Osteocyte (in vitro differentiated cells): ENCODE measurements at places on chromosomes 2 and 18.

DNA sequence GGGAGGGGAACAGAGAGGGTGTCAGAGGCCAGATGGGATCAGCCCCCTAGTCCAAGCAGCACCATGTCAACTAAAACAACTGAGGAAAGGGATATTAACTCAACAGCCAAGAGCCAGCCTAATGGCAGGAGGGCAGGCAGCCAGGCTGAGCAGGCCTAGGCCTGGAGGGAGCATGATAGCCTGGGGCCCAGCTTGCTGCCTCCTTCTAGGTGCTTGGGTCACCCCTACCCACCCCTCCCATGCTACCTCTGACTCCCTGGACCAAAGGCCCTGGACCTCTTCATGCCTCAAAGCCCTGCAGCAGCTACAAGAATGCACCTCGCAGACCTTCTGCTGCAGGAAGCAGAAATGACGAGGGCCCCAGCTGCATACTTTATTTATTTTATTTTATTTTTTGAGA is 22.1 kb upstream of the TNS1 start:
- H3K27me3 ChIP-seq = no peaks in the 10 kb centered on the region
- no peak for DNase-seq
- H3K4me3 ChIP-seq = no peak overlapping the region
- H3K4me1 ChIP-seq = peaks cover 10% of the 10 kb centered on the region

- no peaks in the 10 kb centered on the region for H3K36me3 ChIP-seq
- DNase-seq = no peak
- no peaks in the 10 kb centered on the region for H3K27me3 ChIP-seq
- H3K4me3 ChIP-seq = no peak overlapping the region
Measured at GRCh38 chr2:23489471-23490322, 104.7 kb downstream of the KLHL29 start.

DNA sequence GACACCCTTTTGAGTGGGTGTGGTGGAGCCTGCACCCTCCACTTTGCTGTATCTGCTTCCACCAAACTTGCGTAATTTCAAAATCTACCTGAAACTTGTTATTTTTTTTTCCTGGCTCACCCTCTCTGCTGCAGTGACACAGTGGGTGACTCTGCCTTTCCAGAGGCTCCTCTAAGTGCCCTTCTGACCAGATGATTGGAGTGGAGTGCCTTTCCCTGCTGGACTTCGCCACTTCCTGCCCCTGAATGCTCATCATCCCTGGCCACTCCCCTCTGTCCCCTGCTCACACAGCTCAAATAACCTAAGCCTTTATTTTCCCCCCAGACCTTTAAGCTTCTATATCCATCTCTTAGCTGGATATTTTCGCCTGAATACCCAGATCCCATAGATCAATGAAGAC is 777.5 kb upstream of the ID2 start:
- peaks cover 5% of the 10 kb centered on the region for H3K27me3 ChIP-seq
- no peak for DNase-seq
- H3K4me1 ChIP-seq = no peaks in the 10 kb centered on the region
- no peaks in the 10 kb centered on the region for H3K36me3 ChIP-seq
- no peak overlapping the region for H3K4me3 ChIP-seq
- no peak overlapping the region for H3K27ac ChIP-seq

GRCh38 chr2:38631976-38632375 is 29.2 kb upstream of the HNRNPLL start:
- DNase-seq = no peak
- no peaks in the 10 kb centered on the region for H3K36me3 ChIP-seq
- no peak overlapping the region for H3K27ac ChIP-seq
- H3K4me1 ChIP-seq = no peaks in the 10 kb centered on the region
- peaks cover 19% of the 10 kb centered on the region for H3K27me3 ChIP-seq

GRCh38 chr2:201858281-201859184 is 52.2 kb downstream of the CDK15 start:
- peak overlapping the region; percentile 27 for H3K27ac ChIP-seq
- peaks cover 34% of the 10 kb centered on the region for H3K4me1 ChIP-seq
- no peaks in the 10 kb centered on the region for H3K36me3 ChIP-seq
- no peaks in the 10 kb centered on the region for H3K27me3 ChIP-seq
- no peak for DNase-seq
